ENCODE measurements at places on chromosomes 4 and X. TPM values are rescaled to one million over a fixed set of nuclear protein-coding genes. Genes with fewer than 3 reads are reported as not detected.

VCX2 gene
- total RNA-seq: not detected

GRCh38 chrX:113833096-113834055 lies 750.5 kb upstream of the HTR2C start:
- no peak overlapping the region for H3K4me3 ChIP-seq
- no peaks in the 10 kb centered on the region for H3K27me3 ChIP-seq
- no peak for DNase-seq
- no peak overlapping the region for H3K27ac ChIP-seq
- H3K36me3 ChIP-seq: no peaks in the 10 kb centered on the region
- no peaks in the 10 kb centered on the region for H3K4me1 ChIP-seq

- H3K4me3 ChIP-seq: no peak overlapping the region
- H3K4me1 ChIP-seq: no peaks in the 10 kb centered on the region
- H3K27me3 ChIP-seq: no peaks in the 10 kb centered on the region
- no peak overlapping the region for H3K27ac ChIP-seq
- no peaks in the 10 kb centered on the region for H3K36me3 ChIP-seq
- DNase-seq: no peak
These were observed 373.6 kb downstream of the MAPK10 start for GRCh38 chr4:85986266-85986665.

GRCh38 chr4:167419468-167420140 lies 185.3 kb upstream of the SPOCK3 start:
- H3K27me3 ChIP-seq: no peaks in the 10 kb centered on the region
- no peaks in the 10 kb centered on the region for H3K36me3 ChIP-seq
- H3K27ac ChIP-seq: no peak overlapping the region
- no peaks in the 10 kb centered on the region for H3K4me1 ChIP-seq
- no peak overlapping the region for H3K4me3 ChIP-seq

- H3K4me3 ChIP-seq: no peak overlapping the region
- H3K27me3 ChIP-seq: no peaks in the 10 kb centered on the region
- H3K36me3 ChIP-seq: no peaks in the 10 kb centered on the region
- H3K27ac ChIP-seq: peak overlapping the region; percentile 5
These were observed 31.8 kb downstream of the PRRG1 start for GRCh38 chrX:37380924-37381323.

- H3K4me1 ChIP-seq: no peaks in the 10 kb centered on the region
- DNase-seq: no peak
- H3K4me3 ChIP-seq: no peak overlapping the region
- H3K36me3 ChIP-seq: no peaks in the 10 kb centered on the region
- no peaks in the 10 kb centered on the region for H3K27me3 ChIP-seq
These were observed 134.5 kb upstream of the IL15 start for GRCh38 chr4:141501931-141502330.

- H3K4me3 ChIP-seq: no peak overlapping the region
- H3K27me3 ChIP-seq: no peaks in the 10 kb centered on the region
- no peaks in the 10 kb centered on the region for H3K4me1 ChIP-seq
- H3K27ac ChIP-seq: no peak overlapping the region
These were observed 35.4 kb downstream of the DCHS2 start for GRCh38 chr4:154456240-154456639.

DNA sequence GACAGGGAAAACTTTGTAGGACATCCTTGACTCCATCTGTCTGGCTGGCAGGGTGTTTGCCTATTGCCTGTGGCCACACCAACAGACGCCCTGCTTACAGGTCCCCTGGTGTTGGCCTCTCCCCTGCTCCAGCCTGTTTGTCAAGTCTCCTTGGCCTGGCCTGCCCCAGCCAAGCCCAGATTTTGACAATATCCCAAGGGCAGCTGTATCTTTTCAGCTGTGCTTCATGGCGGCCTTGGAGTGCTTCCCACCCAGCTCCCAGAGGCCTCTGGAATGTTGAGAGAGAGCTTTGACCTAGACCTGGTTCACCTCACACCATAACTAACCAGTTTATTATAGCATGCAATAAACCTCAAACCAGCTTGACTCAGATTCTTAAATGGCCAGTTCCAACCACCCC lies 204.0 kb upstream of the NHS start:
- no peaks in the 10 kb centered on the region for H3K36me3 ChIP-seq
- no peak overlapping the region for H3K4me3 ChIP-seq
- H3K27ac ChIP-seq: no peak overlapping the region
- H3K27me3 ChIP-seq: no peaks in the 10 kb centered on the region

DNA sequence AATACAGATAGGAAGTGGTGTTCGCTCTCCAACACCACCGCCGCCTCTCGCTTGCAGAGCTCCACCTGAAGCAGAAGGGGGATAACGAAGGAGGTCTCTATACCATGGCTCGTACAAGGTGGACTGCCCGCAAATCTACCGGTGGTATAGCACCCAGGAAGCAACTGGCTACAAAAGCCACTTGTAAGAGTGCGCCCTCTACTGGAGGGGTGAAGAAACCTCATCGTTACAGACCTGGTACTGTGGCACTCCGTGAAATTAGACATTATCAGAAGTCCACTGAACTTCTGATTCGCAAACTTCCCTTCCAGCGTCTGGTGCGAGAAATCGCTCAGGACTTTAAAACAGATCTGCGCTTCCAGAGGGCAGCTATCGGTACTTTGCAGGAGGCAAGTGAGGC lies 5.2 kb upstream of the BMP15 start:
- no peak overlapping the region for H3K4me3 ChIP-seq
- H3K4me1 ChIP-seq: no peaks in the 10 kb centered on the region
- no peak overlapping the region for H3K27ac ChIP-seq

ACOX3 gene
- total RNA-seq: 17.9 TPM

GRCh38 chrX:22963196-22963595 lies 36.6 kb upstream of the DDX53 start:
- H3K36me3 ChIP-seq: no peaks in the 10 kb centered on the region
- DNase-seq: no peak

TLR10 gene
- total RNA-seq: 0.37 TPM

POU3F4 gene
- not detected for total RNA-seq

SMPX gene
- not detected for total RNA-seq

All from pancreas (tissue), 10 donors.